ENCODE measurements at places on chromosomes 1 and 21.
A peak's percentile ranks its signal among the peaks of the same experiment; 100 is the strongest.

DNA sequence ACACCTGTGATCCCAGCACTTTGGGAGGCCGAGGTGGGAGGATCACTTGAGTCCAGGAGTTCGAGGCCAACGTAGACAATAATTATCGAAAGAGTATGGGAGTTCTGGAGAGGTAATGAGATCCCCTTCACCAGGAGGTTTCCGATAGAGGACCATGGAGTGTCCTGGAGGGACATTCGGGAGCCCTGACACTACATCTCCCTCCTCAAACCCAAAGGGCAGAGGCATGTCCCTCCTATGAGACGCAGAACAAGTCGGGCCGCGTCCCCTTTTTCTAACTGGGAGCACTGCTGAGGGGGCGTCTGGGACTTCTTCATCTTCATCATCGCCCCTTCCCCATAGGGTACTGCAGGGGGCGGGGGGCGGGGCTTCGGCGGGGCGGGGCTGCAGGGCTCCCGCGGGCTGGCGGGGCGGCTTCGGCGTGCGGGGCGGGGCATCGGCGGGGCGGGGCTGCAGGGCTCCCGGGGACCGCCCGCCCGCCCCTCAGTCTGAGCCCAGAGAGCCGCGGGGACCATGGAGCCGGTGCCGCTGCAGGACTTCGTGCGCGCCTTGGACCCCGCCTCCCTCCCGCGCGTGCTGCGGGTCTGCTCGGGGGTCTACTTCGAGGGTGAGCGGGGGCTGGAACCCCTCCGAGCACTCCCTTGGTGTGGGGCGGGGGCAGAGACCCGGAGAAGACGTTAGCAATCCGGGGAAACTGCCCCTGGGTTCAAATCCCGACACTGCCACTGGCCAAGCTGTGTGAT lies at the start of gene THEMIS2:
Gene THEMIS2, plus strand, starts transcription at position 486 of the 743 bp plus-strand sequence. Its CDS starts 28 bp downstream, at position 514.
- DNase-seq: peak; percentile 93

DNA sequence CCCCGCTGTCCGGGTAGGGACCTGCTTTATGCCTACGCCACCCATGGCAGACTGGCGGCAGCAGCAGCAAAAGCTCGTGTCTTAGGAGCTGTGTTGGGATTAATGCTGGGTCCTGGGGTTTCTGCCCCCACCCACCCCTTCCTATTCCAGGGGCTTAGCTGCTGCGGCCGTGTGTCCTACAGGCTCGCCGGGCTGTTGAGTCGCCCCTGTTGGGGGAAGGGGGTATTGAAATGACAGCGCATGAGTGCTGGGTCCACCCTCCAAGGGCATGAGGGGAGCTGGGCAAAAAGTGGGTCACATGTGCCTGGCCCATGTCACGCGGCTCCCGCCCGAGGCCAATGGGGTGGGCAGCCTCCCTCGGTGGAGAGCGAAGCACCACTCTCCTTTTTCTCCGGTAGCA lies 118.3 kb upstream of the COL6A1 start:
- no peak for DNase-seq

DNA sequence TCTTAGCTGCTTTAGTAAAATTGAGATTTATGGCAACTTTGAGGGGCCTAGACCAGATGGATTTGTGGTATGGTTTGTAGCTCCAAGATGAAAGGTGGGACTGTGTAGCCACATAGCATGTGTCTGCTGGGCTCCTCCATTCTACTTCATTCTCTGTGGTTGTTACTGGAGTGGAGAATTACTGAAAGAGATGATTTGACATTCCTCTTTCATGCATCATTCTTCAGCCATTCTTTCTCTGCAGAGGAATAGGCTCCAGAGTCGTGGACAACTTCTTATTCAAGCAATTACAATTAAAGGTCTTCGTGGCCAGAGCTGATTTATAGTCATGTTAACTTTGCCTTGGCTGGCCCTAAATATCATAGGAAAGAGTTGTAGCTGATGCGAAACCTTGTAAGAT lies 328.9 kb downstream of the PAPPA2 start:
- no peak for DNase-seq

DNA sequence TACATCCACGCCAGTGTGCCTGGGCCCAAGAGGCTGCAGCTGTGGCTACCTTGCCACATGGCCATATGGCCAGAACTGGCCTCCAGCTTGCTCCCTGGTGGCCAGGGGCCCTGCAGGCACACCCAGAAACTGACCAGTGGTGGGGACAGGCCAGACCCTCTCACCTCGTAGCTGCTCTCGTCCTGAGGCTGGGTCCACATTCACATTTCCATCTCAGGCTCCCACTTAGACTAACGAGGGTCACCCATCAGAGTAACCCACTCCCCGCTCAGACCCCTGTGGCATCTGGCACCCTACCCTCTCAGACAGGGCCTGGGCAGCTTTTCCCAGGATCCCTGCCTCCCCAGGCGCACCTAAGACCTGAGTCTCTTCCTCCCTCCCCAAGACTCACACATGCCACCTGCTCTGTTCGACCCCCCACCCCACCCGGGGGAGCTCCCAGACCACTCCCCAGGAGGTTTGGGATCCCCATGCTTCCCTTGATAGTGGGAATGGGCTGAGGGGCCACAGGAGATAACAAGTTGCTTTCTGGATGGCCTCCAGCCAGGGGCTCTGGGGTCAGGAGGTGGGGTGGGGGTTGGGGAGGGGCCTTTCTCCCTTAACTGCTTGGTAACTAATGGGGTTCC lies 21.3 kb upstream of the RNU1-4 start:
- DNase-seq: peak; percentile 61

GRCh38 chr1:36204347-36204909 lies 19.8 kb upstream of the THRAP3 start:
- DNase-seq: peak; percentile 3

- peak; percentile 56 for DNase-seq
These were observed 96.9 kb downstream of the PAPPA2 start for GRCh38 chr1:176559878-176560277.

- no peak for DNase-seq
These were observed 6.8 kb downstream of the FUBP1 start for GRCh38 chr1:77972080-77972479.

GRCh38 chr1:905071-905749 lies 18.5 kb upstream of the SAMD11 start:
- DNase-seq: peak; percentile 79

- no peak for DNase-seq
These were observed 20.7 kb upstream of the IKBKE start for GRCh38 chr1:206449565-206449964.

GRCh38 chr21:42302076-42302650 lies 13.0 kb downstream of the TFF3 start:
- DNase-seq: no peak

DNA sequence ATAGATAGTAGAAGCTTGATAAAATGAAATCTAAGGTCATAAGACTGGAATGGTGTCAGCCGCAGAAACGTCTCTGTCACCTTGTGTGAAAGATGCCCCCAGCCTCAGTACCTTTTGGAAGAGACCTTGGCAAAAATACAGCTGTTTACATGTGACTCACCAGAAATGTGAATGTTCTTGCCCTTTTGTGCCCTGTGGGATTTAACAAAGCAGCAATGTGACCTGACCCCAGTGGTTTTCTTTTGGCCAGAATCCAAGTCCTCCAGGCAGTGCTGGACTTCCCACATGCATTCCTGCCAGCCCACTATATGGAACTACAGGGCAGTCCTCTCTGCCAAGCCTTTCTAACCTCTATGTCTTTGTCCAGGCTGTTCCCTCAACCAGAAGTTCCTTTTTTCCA lies 27.2 kb upstream of the LRRC8C start:
- DNase-seq: no peak

- no peak for DNase-seq
These were observed 632 bp downstream of the TMEM79 start for GRCh38 chr1:156284757-156285156.

DNA sequence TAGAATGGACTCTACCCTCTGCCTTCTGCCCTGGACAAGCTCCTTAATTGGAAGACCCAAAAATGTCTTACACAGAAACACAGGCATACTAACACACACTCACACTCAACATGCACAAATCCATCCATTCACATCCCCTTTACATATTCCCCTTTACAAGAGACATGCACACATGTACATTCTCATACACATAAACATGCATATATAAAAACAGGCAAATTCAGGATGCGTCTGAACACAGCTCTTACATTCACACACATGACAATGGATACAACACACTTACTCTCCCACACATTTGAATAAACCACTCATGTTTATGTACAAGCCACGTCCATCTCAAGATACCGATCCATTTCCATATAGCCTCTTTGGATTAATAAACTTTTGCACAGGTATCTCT lies 84.4 kb downstream of the HMGB4 start:
- no peak for DNase-seq

DNA sequence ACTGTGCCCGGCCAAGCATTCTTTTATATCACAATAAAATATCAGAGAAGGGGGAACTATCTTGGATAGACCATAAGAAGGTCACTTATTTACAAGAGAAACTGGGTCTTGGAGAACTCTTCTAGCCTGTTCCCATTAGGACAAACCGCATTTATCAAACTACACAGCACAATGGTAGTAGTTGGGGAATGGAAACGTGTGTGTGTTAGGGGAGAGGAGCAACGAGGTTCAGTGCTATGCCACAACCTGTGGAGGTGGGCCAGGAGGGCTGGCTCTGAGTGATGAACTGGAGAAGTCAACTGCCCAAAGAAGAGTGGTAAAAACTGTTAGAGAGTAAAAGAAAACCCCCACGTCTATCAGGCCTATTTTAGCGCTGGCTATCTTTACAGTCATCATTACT lies 1.6 kb downstream of the DONSON start:
- no peak for DNase-seq

- no peak for DNase-seq
These were observed 3.7 kb downstream of the MATN1 start for GRCh38 chr1:30719406-30720270.

GRCh38 chr1:206551296-206551985 lies 44.1 kb downstream of the RASSF5 start:
- no peak for DNase-seq

- DNase-seq: no peak
These were observed 251.1 kb upstream of the IRF2BP2 start for GRCh38 chr1:234861024-234861620.

DNA sequence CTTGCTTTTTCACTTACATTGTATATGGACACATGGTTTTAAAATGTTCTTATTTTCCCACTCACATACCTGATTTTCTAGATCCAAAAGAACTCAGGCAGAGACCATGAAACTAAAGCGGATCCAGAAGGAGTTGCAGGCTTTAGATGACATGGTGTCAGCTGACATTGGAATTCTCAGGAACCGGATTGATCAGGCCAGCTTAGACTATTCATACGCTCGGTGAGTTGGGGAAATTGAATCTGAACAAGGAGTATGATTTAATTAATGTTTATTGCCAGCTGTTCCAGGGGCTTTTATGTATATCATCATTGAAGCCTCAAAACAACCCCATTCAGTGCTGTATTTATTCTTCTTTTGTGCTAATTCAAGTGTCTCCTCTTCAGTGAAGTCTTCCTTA lies 12.7 kb downstream of the GORAB start:
- DNase-seq: no peak

GRCh38 chr1:115170377-115170776 lies 81.1 kb upstream of the TSPAN2 start:
- DNase-seq: no peak

DNA sequence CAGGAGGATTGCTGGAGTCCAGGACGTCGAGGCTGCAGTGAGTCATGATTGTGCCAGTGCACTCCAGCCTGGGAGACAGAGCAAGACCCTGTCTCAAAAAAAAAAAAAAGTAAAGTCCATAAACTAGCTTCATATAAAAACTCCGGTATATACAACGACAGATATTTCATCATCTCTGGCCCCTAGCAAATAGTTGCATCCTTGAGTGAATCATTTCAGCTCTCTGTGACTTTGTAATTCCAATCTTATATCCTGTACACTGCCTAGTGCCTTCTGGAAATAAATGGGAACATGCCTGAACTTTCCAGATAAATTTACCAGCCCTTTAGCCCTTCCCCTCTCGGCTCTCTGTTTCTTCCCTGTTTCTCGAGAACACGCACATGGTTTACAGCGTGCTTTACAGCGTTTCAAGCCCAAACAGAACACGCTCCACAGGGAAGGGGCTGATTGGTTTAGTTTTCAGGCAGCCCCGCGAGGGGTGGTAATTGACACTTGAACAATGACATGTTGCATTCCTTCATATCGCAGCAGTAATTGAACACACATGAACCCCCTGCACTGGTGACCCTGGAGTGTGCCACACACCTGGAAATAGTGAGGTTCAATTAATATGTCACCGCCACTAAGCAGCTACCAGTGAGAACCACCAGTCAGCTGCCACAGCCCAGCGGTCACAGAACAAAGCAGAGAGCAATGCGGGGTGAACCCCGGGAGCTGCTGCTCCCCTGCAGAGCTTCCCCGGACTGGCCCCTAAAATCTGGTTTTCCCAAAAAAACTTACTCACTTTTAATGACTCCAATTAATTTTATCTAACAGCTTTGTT lies 35.7 kb upstream of the SIM2 start:
- DNase-seq: no peak

GRCh38 chr1:53575955-53576320 lies 116.7 kb downstream of the DMRTB1 start:
- no peak for DNase-seq

- no peak for DNase-seq
These were observed 105.8 kb downstream of the EDEM3 start for GRCh38 chr1:184648856-184649201.

GRCh38 chr1:43135857-43136781 lies 36.0 kb downstream of the EBNA1BP2 start:
- DNase-seq: no peak

- no peak for DNase-seq
These were observed 13.6 kb upstream of the PADI3 start for GRCh38 chr1:17235135-17235885.

DNA sequence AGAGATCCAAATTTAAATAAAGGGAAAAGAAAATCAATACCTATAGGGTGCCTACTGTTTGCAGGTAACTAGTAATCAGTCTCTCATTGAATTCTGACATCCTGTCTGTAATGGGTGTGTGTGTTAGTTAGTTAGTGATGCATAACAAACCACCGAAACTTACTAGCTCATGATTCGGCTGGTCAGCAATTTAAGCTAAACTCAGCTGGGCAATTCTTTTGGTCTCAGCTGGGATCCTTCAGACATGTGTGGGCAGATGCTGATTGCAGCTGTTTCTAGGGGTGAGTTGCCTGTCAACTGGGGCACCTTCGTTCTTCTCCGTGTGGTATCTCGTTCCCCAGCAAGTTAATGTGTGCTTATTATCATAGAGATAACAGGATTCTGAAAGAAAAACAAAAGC lies 40.2 kb upstream of the ZNF124 start:
- peak; percentile 58 for DNase-seq

GRCh38 chr1:32891630-32892029 lies 5.3 kb downstream of the HPCA start:
- DNase-seq: no peak

All from GM13976 (cell line).